ENCODE measurements at places on chromosomes 5 and 9.
A peak's percentile ranks its signal among the peaks of the same experiment; 100 is the strongest.

DNA sequence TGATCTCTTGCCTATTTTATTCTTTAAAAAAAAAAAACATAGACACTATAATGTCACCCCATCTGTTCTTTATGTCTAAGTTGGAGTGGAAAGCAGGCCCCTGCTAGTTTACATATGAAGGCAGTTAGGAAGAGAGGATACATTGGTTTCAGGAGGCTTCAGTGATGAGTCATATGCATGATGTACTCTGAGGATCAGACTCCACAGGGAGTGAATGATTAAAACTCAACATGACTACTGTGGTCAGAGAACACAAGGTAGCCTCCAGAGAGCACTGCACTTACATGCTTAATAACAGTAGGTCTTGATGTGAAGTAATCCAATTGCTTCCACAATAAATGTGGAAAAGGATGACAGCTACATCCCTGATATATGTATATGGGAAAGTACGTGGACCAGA lies 22.7 kb upstream of the FSTL4 start:
- peak; percentile 78 for DNase-seq

- DNase-seq, result no peak
Observed at GRCh38 chr5:159906463-159906862, 9.8 kb upstream of the ADRA1B start.

DNA sequence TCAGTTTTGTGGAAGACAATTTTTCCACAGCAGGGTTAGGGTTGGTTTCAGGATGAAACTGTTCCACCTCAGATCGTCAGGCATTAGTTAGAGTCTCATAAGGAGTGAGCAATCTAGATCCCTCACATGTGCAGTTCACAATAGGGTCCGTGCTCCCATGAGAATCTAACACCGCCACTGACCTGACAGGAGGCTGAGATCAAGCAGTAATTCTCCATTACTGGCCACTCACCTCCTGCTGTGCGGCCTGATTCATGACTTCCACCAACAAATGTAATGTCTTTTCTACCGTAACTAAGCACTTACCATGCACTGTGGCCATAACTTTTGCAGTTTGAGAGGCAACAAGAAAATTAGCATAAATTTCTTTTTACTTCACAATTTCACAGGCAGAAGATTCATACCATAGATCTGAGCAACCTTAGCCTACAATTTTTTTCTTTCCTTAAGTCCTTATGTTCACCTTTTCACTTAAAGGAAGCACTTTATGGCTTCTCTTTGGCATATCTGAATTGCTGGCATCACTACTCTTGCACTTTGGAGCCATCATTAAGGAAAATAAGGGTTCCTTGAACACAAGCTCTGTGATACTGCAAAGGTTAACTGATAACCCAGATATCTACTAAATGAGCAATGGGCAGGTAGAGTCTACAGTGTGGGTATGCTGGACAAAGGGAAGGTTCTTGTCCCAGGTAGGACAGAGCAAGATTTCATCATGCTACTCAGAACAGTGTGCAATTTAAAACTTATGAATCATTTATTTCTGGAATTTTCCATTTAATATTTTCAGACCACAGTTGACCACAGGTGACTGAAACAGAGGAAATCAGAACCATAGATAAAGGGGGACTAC lies 83.0 kb upstream of the IFNK start:
- peak; percentile 41 for DNase-seq

- no peak for DNase-seq
Observed at GRCh38 chr5:147479444-147479843, 30.4 kb downstream of the DPYSL3 start.

DNA sequence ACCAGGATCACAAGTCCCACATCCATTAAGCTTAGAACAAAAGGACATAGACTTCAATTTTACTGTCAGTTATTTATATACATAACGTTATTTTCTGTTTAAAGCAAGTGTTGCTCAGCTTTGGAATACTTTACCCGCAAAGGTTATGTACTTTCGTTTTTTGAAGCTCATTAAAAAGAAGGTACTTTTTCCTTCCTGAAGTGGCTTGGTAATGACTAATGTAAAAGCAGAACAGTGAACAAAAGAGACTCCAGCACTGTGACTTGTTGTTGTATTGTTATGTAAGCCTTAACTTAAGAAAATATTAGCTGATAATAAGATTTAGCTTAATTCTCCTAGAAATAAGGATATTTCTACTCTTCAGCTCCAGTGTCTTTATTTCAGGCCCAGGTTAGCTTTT lies 97.3 kb upstream of the SLCO6A1 start:
- DNase-seq, result no peak

- peak; percentile 10 for DNase-seq
Observed at GRCh38 chr9:117677572-117677971, 26.6 kb upstream of the TLR4 start.

DNA sequence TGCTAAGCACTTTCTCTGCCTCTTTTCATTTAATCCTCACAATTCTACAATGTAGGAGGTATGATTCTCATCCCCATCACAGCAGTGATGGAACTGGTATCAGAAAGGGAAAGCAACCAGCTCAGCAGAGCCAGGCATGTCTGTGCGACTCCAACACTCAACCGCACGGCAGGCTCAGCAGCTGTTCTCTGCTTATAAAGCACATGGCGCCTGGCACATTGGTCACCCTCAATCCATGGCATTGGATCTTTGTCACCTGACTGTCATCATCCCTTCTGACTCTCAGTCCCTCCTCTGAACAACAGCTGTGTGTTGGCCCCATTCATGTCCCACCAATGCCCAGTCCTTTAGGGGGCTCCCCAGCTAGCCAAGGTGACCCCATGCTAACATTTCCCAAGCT lies 45.1 kb upstream of the HAND1 start:
- DNase-seq, result no peak

- peak; percentile 1 for DNase-seq
Observed at GRCh38 chr5:11483630-11484029, 420.6 kb downstream of the CTNND2 start.

DNA sequence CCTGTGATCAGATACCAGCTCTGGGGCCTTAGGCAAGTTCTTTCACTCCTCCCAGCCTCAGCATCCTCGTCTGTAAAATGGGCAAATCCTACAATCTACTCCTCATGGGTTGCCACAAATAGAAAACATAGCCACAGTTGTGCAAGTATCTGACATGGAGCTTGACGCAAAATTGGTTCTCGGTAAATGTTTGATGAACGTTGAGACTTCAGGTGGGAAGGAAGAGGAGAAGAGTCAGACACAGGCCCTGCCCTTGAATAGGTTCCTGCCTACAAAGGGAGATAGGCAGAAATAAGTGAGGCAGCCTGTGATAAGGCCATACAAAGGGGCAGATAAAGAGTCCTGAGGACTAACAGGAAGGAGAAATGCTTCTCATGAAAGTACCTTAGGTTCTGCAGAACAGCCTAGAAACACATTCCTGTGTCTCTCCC lies 26.1 kb upstream of the CPEB4 start:
- DNase-seq, result no peak

DNA sequence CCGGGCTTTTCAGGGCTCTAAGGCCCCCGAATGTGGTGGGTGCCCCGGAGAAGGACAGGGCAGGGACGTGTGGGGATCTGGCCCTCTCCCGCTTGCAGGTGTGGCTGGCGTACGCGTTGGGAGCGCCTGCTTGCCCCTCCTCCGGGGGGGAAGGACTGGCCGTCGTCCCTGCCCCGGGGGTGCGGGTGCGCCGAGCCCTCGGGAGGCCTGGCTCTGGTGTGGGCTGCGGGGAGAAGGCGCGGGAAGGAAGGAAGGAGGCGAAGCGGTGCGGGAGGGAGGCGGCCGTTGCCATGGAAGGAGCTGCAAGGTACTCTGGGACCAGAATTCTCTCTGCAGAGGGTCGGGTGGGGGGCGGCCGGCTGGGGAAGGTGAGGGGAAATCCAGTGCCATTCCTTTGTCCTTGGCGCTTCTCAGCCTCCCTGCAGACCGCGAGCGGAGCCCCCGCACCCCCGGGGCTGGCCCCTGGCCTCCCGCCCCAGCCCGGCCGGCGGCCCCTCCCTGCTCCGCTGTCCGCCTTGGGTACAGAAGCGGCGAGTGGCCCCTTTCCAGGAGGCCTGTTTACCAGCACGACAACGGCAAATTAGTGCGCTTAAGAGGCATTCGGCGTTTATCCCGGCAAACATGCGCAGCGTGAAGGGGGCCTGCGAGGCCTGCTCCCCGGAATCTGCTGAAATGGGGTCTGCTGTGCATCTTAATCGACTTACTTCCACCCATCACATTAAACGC lies 67.1 kb upstream of the UNC5A start:
- DNase-seq, result no peak

Data from astrocyte of the spinal cord (primary cell).